ENCODE measurements at places on chromosomes 4 and X. TPM values are rescaled to one million over a fixed set of nuclear protein-coding genes. Genes with fewer than 3 reads are reported as not detected.

Gene USP51
- not detected for total RNA-seq

Gene ANOS1
- total RNA-seq = not detected

Gene AVPR2
- 0.41 TPM for total RNA-seq

Gene XPNPEP2
- 52.0 TPM for total RNA-seq

Gene PABPC5
- not detected for total RNA-seq

Gene NUDT11
- total RNA-seq = 1.4 TPM

Gene CT45A5
- not detected for total RNA-seq

Gene TLR8
- total RNA-seq = 0.37 TPM

Gene FATE1
- not detected for total RNA-seq

Gene AMOT
- 19.4 TPM for total RNA-seq

Gene XAGE2
- total RNA-seq = not detected

Gene FAM13A
- 57.6 TPM for total RNA-seq

Gene JCHAIN
- total RNA-seq = 38.2 TPM

Gene FGB
- not detected for total RNA-seq

Gene CXCL11
- not detected for total RNA-seq

Gene ARHGAP10
- total RNA-seq = 14.7 TPM

Gene HTR2C
- total RNA-seq = not detected

Gene CSAG3
- not detected for total RNA-seq

Gene FAM114A1
- total RNA-seq = 116 TPM

Gene HSFX2
- total RNA-seq = not detected

Gene PAGE4
- total RNA-seq = not detected

Gene ARHGAP36
- not detected for total RNA-seq

Gene KCTD8
- not detected for total RNA-seq

Gene TCEAL1
- total RNA-seq = 79.2 TPM

Gene CXCL3
- 5.2 TPM for total RNA-seq

Gene SPANXA2
- not detected for total RNA-seq

Gene AGTR2
- not detected for total RNA-seq

Gene CPE
- 7.5 TPM for total RNA-seq

Gene EFHC2
- not detected for total RNA-seq

Gene SOD3
- total RNA-seq = 27.7 TPM

Gene ARAF
- total RNA-seq = 62.1 TPM

Gene ADGRG4
- total RNA-seq = not detected

Gene ACE2
- total RNA-seq = 23.9 TPM

Gene EPHA5
- total RNA-seq = 0.14 TPM

Gene RPA4
- total RNA-seq = 1.1 TPM

Gene SPOCK3
- 0.27 TPM for total RNA-seq

Gene PF4V1
- not detected for total RNA-seq

Gene ABCG2
- total RNA-seq = 36.6 TPM

Gene UGT2B7
- total RNA-seq = not detected

Gene UCP1
- not detected for total RNA-seq

Gene TEX13B
- total RNA-seq = not detected

Gene GLOD5
- total RNA-seq = 18.4 TPM

Gene RASSF6
- 49.4 TPM for total RNA-seq

Gene NEXMIF
- 0.80 TPM for total RNA-seq

Gene PGRMC1
- 96.7 TPM for total RNA-seq

Gene DYNLT3
- total RNA-seq = 9.7 TPM

Gene MAD2L1
- 3.4 TPM for total RNA-seq

Gene TXK
- total RNA-seq = 10.0 TPM

Gene HPGD
- 287 TPM for total RNA-seq

Gene DGAT2L6
- not detected for total RNA-seq

Gene MAOA
- total RNA-seq = 168 TPM

Gene MAGEB2
- total RNA-seq = not detected

Gene LRP2BP
- total RNA-seq = 0.55 TPM

Gene GRID2
- not detected for total RNA-seq

Gene TMEM33
- 41.8 TPM for total RNA-seq

All from transverse colon (tissue), 4 donors.